ENCODE measurements at places on chromosomes 3 and 15.
A peak's percentile ranks its signal among the peaks of the same experiment; 100 is the strongest.

- DNase-seq: no peak
Observed at GRCh38 chr3:124965413-124965812, 30.9 kb upstream of the MUC13 start.

- no peak for DNase-seq
Observed at GRCh38 chr15:24858737-24859601, 95.8 kb upstream of the SNRPN start.

DNA sequence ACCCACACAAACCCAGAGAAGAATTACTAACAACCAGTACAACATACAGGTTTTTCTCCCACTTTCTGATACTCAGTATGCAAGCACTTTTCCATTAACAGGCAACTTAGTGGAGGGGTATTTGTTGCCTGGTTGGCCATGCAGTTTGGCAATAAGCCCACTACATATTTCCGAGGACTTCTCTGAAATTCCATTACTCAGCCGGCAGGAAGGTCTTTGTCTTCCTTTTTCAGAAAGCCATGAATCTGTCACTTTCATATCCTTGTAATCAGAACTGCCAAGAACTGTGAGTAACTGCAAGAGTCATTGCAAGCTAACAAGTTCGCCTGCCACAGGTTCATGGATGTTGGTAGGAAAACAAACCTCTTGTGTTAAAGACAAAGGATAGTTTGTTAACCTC lies 422.3 kb upstream of the ROBO1 start:
- no peak for DNase-seq

DNA sequence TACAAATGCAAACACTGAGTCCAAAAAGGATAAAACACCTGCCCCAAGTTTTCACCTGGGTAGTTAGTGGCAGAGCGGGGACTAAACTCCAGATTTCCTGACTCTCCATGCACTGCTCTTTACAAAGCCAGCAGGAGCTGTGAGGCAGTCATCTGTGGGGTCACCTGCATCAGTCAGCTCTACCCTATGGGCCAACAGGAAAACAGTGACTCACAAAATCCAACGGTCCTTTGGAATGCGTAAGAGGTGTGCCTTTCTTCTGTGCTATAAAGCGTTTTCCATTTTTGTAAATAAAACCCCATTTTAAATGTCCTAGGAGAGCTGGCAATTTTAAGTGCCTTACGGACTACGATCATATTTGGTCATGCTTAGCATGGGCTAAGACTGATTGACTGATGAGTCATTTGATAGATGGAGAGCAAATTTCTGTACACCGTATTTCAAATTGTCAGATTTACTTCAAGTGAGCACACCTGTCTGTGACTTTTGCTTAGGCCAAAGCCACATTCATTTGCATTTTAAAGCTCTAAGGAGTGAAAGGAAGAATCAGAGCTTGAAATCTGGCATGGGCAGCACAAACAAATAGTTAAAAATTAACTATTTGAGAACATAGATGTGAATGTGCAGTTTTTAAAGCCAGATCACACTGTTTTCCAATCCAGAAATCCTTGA lies 4.4 kb upstream of the COL8A1 start:
- no peak for DNase-seq

- no peak for DNase-seq
Observed at GRCh38 chr3:47912006-47912504, 104.2 kb downstream of the MAP4 start.

DNA sequence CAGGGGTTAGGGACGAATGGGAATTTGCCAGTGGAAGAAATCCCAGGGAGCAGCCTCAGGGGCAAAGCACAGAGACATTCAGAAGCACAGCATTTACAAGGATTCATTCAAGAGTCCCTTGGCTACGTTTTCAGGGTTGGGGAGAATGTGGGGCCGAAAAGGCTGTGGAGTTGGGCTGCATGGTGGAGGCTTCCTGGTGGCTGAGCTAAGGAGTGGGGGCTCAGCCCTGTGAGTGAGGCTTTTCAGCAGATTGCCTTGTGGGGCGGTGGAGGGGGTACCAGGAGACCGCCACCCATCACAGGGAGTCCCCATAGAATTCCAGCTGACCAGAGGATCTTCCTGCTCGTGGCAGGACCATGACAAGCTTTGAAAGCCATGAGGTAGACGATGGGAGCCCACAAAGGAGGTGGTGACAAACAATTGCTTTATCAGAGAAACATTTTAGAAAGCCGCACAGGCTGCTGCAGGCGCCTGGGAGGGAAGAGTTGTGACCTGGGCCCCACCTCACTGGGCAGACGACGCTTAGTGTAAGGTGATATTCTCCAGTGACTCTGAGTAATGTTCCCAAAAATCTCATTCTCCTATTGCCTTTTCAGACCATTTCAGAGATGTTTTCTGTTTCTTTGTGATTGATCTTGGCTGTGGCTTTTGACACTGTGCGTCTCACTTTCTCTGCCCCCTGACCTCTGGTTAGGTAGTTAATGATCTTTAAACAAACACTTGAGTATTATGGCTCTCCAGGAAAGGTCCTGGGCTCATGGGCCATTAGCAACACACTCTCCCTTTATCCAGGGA lies 128.0 kb downstream of the DNAJB8 start:
- no peak for DNase-seq

DNA sequence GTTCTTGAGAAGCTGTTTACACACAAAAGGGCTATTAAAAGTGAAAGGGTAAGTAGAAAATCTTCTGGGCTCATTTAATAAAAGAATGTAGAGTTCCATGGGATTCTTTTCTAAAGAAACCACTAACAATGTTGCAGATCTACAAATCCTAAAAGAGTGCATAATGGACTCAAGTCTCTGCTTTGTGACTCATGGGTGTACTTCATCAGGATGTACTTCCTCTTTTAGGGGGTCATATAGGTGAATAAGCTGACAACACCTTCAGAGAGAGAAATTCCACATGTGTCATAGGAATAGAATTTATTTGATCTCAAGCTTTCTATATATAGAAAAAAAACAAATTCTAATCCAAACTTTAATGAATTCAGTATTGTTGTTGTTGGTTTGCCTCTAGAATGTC lies 355.5 kb downstream of the TIGIT start:
- DNase-seq: no peak

DNA sequence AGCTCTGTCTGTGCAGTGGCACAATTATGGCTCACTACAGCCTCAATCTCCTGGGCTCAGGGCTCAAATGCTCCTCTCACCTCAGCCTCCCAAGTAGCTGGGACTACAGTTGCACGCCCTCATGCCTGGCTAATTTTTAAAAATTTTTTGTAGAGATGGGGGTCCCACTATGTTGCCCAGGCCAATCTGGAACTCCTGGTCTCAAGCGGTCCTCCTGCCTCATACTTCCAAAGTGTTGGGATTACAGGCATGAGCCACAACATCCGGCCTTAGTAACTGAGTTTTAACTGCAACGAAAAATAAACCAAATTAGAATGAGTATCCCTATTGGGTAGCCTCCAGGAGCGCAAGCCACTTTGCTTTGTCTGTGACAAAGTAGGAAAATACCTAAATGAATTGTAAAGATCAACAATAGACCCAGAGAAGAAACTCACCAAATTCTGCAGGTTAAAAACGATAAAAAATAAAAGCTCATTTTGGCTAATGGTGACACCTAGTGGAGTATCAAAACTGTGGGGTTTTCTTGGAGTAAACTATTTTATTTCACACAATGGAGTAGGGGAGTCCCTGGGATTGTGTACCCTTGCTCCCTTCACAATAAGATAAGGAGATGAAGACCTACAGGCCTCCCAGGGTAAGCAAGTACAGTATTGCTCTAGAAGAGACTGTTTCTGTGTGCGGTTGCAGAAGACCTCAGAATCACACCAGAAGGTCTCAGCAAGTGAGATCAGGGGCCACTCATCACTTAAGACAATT lies 21.0 kb upstream of the CA12 start:
- DNase-seq: no peak

DNA sequence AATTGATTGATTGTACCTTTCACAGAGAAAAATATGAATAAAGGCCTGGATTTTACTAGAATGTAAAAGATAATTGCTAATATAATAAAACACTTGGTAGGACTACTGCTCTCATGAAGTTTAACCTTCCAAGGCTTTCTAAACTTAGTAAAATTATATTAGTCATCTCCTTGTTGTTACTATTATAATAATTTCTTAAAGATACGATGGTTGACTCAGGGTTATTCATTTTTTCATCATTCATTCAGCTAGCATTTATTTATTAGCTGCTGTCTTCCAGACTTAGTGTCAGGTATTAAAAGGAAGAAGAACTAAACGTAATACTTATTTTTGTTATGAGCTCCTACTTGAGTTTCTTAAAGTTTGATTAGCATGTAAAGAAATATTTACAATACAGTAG lies 771.6 kb upstream of the NR2F2 start:
- DNase-seq: no peak

DNA sequence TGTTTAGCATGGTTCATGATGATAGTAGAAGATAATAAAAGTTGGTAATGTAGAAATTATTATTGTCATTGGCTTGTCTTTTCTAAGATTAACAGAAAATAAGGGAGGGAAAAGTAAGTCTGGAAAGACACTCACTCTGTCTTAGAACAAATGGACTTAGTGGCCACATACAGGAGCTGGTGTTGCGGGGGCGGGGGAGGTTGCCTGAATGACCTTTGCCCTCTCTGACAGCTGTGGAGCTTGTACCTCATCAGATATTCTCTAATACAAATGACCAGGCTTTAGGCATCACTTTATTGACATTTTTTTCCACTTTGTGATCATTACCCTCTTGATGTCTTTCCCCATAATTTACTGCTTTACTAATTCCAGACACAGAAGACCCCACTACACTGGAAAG lies 5.9 kb downstream of the TAGLN3 start:
- no peak for DNase-seq

GRCh38 chr3:9891072-9891622 lies 737 bp downstream of the JAGN1 start:
- DNase-seq: no peak

GRCh38 chr15:90837094-90837493 lies 31.3 kb upstream of the FURIN start:
- DNase-seq: no peak

- no peak for DNase-seq
Observed at GRCh38 chr15:67859331-67859946, 19.6 kb upstream of the RNU6-1 start.

DNA sequence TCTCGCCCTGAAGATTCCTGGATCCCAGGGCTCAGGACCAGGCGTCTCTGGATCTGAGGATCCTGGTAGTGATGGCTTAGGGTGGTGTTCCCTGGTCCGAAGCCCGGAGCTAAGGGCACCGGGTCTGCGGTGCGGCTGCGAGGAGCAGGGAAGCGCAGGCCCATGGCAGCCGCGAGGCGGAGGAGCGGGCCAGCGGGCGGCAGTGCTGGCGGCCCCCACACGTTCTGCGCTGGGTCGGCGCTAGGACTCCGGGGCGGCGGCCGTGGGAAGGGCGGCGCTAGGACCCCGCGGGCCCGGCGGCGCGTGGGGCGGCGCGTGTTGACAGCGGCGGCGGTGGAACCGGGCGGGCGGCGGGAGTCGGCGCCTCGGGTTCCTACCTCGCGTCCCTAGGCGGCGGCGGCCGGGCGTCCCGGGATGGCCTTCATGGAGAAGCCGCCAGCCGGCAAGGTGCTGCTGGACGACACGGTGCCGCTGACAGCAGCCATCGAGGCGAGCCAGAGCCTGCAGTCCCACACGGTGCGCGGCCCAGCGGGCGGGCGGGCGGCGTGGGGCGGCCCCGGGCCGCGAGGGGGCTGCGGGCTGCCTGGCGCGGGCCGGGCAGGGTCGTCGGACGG lies at the start of gene PXK:
Gene PXK, plus strand, starts transcription at position 318 of the 614 bp plus-strand sequence. Its CDS starts 97 bp downstream, at position 415.
- peak; percentile 88 for DNase-seq

DNA sequence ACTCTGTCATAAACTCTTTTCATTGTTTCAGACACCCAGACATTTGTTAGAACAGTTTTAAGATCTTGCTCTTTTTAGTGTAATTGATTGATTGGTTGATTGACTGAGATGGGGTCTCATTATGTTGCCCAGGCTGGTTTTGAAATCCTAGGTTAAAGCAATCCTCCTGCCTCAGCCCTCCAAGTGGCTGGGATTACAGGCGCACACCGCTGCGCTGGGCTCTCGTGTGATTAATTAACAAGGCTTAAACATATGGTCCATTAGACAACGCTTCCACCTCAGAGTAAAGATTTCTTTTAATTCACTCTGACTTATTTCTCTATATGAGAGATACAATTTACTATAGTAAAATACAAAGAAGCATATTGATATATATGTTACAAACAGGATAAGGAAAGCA lies 114.0 kb upstream of the C2CD4B start:
- no peak for DNase-seq

- DNase-seq: no peak
Observed at GRCh38 chr3:150132101-150132749, 161.5 kb upstream of the PFN2 start.

GRCh38 chr15:35852818-35853624 lies 307.1 kb upstream of the DPH6 start:
- DNase-seq: no peak

GRCh38 chr3:33058765-33059164 lies 38.2 kb downstream of the GLB1 start:
- DNase-seq: no peak

DNA sequence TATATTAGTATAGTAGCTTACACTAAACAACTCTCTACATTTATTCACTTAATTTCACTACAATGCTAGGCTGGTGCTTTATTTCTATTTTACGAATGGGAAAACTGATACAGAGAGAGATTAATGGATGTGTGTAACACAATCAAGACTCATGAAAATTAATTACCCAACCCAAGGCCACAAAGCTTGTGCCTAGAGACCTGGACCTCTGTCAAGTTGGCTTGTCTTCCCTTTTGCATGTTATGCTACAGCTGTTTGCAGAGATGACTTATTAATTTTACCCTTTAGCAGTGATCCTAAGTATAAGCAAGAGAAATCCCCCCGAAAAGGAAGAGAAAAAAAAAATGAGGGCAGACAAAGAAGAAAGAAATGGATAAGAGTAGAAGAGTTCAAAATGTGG lies 162.5 kb downstream of the C3orf38 start:
- no peak for DNase-seq

DNA sequence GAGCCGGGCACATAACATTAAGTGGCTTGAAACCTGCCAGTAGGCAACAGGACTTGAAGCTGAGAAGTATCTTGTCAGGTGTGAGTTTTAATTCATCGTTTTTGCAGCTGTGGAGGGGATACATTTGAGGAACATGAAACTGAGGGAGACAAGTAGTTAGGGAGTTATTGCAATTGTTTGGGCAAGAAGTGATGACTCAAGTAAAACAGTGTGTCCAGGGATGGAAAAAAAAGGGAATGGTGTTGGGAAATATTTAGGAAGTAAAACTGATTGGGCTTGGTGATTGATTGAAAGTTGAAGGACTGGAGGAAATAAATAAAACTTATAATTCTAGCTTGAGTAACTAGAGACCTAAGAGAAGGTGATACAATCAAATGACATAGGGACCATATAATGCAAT lies 85.5 kb downstream of the NCEH1 start:
- DNase-seq: no peak

GRCh38 chr15:88686166-88686565 lies 47.4 kb downstream of the ISG20 start:
- DNase-seq: no peak

DNA sequence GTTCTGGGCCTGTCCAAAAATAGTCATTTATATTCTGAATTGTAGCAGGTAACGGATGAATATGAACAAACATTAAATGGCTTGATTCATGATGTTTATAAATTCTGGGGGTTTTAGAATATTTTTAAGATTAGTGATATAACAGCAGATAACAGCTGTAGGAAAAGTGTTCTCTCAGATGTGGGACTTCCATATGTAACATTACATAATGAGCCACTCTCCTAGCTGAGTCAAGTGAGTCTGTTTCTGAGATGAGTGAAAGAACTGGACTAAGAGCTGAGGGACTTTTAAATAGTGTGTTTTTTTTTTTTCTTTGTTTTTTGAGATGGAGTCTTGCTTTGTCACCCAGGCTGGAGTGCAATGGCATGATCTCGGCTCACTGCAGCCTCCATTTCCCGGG lies 13.9 kb downstream of the YEATS2 start:
- no peak for DNase-seq

GRCh38 chr3:173221010-173221409 lies 80.0 kb upstream of the SPATA16 start:
- no peak for DNase-seq

Data from left ventricle myocardium inferior (tissue), 1 donor.